ENCODE measurements at places on chromosomes 1 and 21. TPM values are rescaled to one million over a fixed set of nuclear protein-coding genes. Genes with fewer than 3 reads are reported as not detected.

Gene OR2T12
- not detected for polyA plus RNA-seq

Gene KDM5B
- 8.0 TPM for polyA plus RNA-seq

Gene PGLYRP4
- polyA plus RNA-seq, result not detected

Gene SPRR3
- 1.2 TPM for polyA plus RNA-seq

Gene AKR7A2
- 54.5 TPM for polyA plus RNA-seq

Gene ABCG1
- 3.4 TPM for polyA plus RNA-seq

Gene GJC2
- polyA plus RNA-seq, result 0.29 TPM

Gene OR6F1
- not detected for polyA plus RNA-seq

Gene SPRR1A
- not detected for polyA plus RNA-seq

Gene CLCA4
- polyA plus RNA-seq, result 0.11 TPM

Gene SLC16A4
- 7.5 TPM for polyA plus RNA-seq

Gene ILDR2
- 0.11 TPM for polyA plus RNA-seq

Gene RIPPLY3
- polyA plus RNA-seq, result not detected

Gene RHCE
- 0.30 TPM for polyA plus RNA-seq

Gene PLA2G2E
- not detected for polyA plus RNA-seq

Gene FMO1
- polyA plus RNA-seq, result 1.2 TPM

Gene SYNC
- polyA plus RNA-seq, result 5.6 TPM

Gene PAPPA2
- 0.79 TPM for polyA plus RNA-seq

Gene FMO2
- 28.1 TPM for polyA plus RNA-seq

Gene MAST2
- 11.4 TPM for polyA plus RNA-seq

Gene TSPEAR
- 0.56 TPM for polyA plus RNA-seq

Gene RAP1GAP
- 6.9 TPM for polyA plus RNA-seq

Gene BARHL2
- not detected for polyA plus RNA-seq

Gene LYPLAL1
- 10.1 TPM for polyA plus RNA-seq

Gene KLHL17
- 5.9 TPM for polyA plus RNA-seq

Gene AMIGO1
- polyA plus RNA-seq, result 2.1 TPM

Gene OLFML3
- polyA plus RNA-seq, result 59.0 TPM

Gene TNFSF4
- polyA plus RNA-seq, result 0.49 TPM

Gene NBPF6
- not detected for polyA plus RNA-seq

Gene PGLYRP3
- polyA plus RNA-seq, result not detected

Gene TTC39A
- 1.9 TPM for polyA plus RNA-seq

Gene UCHL5
- 15.0 TPM for polyA plus RNA-seq

Gene TMPRSS3
- polyA plus RNA-seq, result 0.59 TPM

Gene AIM2
- polyA plus RNA-seq, result 0.39 TPM

Gene F5
- 3.6 TPM for polyA plus RNA-seq

Gene RPTN
- not detected for polyA plus RNA-seq

Gene PFKFB2
- 5.8 TPM for polyA plus RNA-seq

Gene SCMH1
- 26.3 TPM for polyA plus RNA-seq

Gene FPGT
- polyA plus RNA-seq, result 5.3 TPM

Gene G0S2
- 291 TPM for polyA plus RNA-seq

Gene MYCL
- polyA plus RNA-seq, result not detected

Gene SLAMF9
- not detected for polyA plus RNA-seq

Gene CHODL
- polyA plus RNA-seq, result 0.26 TPM

Gene KMO
- 1.0 TPM for polyA plus RNA-seq

Gene TINAGL1
- 33.7 TPM for polyA plus RNA-seq

Gene SPRR1B
- 2.6 TPM for polyA plus RNA-seq

All from adipose tissue (tissue), 3 donors.